ENCODE measurements at places on chromosomes 5 and 9. TPM values are rescaled to one million over a fixed set of nuclear protein-coding genes. Genes with fewer than 3 reads are reported as not detected.

FUT7 gene
- polyA plus RNA-seq = not detected

STRBP gene
- 56.7 TPM for polyA plus RNA-seq

LCN10 gene
- polyA plus RNA-seq = 3.5 TPM

C5orf34 gene
- 3.8 TPM for polyA plus RNA-seq

GABRA6 gene
- polyA plus RNA-seq = not detected

RNF208 gene
- polyA plus RNA-seq = 84.7 TPM

TIMD4 gene
- not detected for polyA plus RNA-seq

Measured in brain (organoid and tissue), 16 donors.